ENCODE measurements at places on chromosomes 4 and X.

DNA sequence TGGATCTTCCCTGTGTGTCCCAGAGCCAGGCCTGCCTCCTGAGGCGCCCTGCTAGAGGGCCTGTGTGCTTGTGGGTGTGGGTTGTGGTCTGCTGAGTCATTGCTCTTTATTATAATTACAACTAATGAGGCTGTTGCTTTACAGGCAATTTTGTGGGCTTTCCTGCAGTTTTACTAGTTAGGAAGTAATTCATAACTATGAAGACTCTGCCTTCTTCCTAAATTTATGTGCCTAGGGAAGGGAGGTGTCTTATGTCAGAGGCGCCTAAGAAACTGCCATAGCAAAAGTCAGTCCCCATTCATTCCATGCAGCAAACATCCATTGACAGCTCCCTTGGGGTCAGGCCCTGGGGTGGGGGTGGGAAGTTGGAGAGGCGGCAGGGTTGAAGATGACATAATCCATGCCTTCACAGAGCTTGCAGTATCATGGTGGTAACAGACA lies 359.2 kb downstream of the IDS start:
- DNase-seq, result no peak

- DNase-seq, result no peak
Measured at GRCh38 chr4:88613417-88613875, 21.2 kb downstream of the HERC3 start.

GRCh38 chrX:108064001-108064400 lies 19.1 kb downstream of the VSIG1 start:
- no peak for DNase-seq

DNA sequence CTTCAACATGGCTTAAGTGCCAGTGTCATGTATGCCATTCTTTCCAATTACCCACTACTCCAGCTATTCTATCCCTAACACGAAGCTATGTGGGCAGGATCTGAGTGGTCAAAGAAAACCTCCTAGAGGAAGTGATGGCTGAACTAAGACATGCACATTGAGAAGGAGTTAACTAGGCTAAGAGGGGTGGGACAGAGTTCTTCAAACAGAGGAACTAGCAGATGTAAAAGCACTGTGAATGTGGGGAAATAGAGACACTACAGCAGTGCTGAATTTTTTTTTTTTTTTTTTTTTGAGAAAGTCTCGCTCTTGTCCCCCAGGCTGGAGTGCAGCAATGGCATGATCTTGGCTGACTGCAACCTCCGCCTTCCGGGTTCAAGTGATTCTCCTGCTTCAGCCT lies 6.2 kb downstream of the JCHAIN start:
- no peak for DNase-seq
